ENCODE measurements at places on chromosomes 1 and 21.

GRCh38 chr1:234330843-234331215 lies 42.4 kb upstream of the COA6 start:
- no peak for DNase-seq

DNA sequence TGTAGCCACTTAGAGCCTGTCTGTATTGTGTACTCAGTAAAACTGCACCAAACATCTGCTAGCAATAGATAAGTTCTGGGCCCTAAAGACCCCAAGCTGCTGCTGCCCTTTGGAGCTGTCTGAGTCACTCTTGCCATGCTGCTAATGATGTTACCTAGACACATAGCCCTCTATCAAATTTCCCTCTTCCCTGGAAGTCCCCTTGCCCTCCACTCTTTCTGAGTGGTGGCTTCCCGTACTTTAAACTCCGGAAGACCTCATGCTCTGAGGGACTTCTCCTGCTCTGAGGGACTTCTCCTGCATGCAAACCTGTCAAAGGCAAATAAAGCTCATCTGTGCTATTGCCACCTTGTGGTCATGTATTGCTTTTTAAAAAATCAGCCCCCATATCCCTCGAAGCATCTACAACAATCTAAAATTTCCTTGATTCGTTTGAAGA lies 34.0 kb downstream of the FH start:
- DNase-seq = no peak

GRCh38 chr1:207810173-207810572 lies 58.3 kb downstream of the CD46 start:
- no peak for DNase-seq

GRCh38 chr21:29164323-29164942 lies 34.0 kb downstream of the MAP3K7CL start:
- no peak for DNase-seq

DNA sequence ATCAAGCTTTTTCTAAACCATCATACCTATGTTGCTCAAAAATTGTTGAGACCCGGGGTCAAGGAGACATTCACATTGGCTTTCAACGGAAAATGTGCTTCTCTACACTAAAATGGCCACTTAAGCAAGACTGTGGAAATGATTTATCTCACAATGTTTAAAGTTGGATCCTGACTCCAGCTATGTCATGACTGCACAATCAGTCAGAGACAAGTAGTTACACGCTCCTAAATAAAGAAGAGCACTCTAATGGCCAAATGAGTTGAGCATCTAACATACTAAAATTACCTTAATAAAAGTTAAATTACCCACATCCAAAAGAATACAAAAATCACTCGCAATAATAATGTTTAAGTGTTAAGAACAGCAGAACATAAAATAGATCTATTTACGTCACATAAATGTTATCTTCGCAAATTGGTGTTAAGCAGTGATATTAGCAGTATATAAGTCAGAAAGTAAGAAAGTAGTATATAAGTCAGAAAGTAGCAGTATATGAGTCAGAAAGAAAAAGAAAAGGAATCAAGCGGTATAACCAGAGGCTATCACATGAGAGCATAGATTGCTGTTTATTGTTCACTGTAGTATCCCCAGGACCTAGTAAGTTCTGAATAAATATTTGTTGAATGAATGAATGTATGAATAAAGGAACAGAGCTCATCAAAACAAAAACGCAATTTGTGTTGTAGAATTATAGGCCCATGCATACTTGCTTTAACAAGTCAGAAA lies 28.4 kb downstream of the ZNF281 start:
- DNase-seq = no peak

GRCh38 chr1:202890392-202890791 lies 1.4 kb upstream of the RABIF start:
- DNase-seq = no peak

GRCh38 chr1:164707868-164708331 lies 148.9 kb downstream of the PBX1 start:
- no peak for DNase-seq

DNA sequence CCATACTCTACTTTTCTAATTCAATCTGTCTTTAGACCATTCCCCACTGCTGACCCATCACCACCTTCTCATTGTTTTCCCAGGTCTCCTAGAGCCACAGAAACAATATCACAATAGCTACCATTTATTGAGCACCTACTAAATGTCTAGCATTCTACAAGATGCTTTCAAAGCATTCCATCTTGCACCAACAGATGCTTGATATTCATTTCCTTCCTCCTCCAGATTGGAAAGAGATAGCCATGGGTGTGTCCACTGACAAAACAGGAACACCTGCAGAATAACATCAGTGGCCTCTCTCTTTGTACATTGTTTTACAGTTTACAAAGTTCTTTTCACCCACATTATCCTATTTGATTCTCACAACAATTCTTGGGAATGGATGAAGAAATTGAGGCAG lies 2.2 kb downstream of the RAB3B start:
- no peak for DNase-seq

DNA sequence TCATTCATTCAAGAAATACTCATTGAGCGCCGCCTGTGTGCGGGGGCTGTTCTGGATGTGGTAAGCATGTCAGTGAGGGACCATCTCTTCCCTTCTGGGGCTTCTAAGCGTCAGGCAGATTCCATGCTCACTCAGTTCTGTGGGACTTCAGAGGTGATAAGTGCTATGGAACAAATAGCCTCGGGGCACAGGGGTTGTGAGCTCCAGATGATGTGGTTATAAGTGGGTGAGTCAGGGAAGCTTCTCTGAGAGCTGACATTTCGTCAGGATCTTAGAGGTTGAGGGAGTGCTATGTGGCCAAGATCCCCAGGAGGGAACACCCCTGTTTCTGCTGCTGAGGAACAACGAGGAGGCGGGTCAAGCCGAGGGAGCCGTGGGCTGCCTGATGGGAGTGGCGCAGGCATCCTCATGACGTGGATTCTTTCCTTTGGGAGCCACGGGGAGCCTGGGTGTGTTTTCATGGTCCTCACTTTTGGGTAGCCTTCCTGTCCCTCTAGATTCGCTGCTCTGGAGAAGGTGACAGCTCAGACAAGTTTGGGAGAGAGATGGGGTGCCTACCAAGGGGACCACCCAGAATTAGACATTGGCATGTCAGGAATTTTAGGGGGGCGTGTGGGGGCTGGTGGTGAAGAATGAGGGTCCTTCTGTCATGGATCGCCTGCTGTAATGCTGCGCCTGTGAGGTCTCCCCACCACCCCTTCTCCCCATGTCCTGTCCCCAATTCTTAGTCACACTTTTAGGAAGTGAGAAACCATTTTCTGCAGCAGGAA lies 38.5 kb downstream of the HUNK start:
- no peak for DNase-seq

DNA sequence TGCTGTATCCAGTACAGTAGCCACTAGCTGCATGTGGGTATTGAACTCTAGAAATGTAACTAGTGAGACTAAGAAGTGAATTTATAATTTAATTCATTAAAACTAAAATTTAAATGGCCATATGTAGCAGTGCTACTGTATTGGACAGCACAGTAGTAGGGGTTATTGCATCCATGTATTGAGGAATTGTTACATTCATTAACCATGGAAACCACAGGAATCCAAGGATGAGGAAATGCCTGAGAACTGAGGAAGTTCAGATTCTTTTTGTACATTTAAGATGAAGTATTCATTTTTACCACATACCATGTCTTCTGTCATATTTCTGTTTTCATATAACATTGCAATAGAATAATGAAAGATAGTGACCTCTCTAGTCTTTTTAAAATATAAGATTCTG lies 2.6 kb downstream of the MTF2 start:
- DNase-seq = no peak

GRCh38 chr1:53257454-53258081 lies 19.2 kb upstream of the MAGOH start:
- no peak for DNase-seq

DNA sequence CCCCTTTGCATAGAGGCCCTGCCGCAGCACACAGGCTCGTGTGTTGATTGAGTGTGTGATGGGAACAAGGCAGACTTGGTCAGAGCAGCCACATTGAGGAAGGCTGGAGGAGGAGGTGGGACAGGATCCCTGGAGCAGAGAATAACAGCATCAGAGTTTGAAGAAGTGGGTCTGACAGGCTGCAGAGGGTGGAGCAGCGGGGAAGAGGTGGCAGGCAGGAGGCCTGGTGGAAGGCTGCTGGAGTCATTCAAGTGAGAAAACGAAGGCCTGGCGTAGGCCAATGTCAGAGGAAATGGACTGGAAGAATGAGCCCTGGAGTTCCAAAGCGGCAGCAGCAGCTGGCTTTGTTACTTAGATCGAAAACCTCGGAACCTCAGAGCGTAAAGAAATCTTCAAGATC lies 115.0 kb upstream of the GRIK3 start:
- DNase-seq = no peak

GRCh38 chr1:220565670-220566069 lies 37.7 kb downstream of the MARK1 start:
- no peak for DNase-seq
